ENCODE measurements at places on chromosomes 1 and 21.
A peak's percentile ranks its signal among the peaks of the same experiment; 100 is the strongest.

GRCh38 chr1:154729577-154729976 is 121.6 kb upstream of the ADAR start:
- DNase-seq = no peak

GRCh38 chr1:63198871-63199394 is 123.4 kb upstream of the FOXD3 start:
- DNase-seq = no peak

DNA sequence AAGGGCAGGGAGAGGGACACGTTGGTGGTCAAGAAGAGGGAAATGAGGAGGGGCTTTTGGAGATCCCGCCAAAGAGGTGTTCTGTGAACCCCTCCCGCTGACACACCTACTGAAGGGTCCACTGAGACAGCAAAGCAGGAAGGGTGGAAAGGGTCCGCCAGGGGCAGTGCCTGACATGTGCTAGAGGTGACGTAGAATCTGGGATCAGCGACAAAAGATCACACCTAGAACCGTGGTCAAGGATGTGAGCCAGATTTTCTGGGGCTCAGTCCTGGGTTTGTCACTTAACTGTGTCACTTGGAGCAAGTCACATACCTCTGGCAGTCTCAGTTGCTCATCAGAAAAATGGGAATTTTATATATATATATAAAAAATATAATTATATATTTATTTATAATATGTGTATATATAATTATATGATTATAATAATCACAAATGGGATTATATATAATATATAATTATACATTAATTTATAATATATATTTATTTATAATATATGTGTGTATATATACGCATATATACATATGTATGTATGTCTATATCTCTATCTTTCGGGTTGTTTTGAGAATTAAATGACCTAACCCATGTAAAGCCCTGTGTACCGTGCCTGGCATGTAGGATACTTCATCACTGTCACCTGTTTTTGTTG is 35.0 kb upstream of the ATP5PO start:
- no peak for DNase-seq

DNA sequence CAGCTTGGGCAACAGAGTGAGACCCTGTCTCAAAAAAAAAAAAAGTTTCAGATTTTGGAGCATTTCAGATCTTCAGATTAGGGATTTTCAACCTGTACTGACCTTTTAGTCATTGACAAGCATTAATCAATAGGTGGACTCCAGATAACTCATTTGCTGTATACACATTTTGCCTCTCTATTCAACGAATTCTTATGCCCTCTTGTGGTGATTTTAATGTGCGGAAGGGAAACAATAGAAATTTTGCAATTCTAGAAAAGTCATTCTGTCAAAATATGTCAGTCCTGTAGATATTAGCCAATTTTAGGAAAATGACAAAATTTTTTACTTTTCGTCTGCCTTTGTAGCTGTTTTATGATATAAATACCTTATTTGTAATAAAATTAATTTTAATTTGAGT is 11.6 kb upstream of the OR2G2 start:
- DNase-seq = no peak

GRCh38 chr1:37883671-37884070 is 24.3 kb upstream of the MTF1 start:
- DNase-seq = no peak

- no peak for DNase-seq
Measured at GRCh38 chr21:42505090-42505726, 8.4 kb upstream of the SLC37A1 start.

- DNase-seq = no peak
Measured at GRCh38 chr1:244096691-244097090, 45.6 kb downstream of the ZBTB18 start.

DNA sequence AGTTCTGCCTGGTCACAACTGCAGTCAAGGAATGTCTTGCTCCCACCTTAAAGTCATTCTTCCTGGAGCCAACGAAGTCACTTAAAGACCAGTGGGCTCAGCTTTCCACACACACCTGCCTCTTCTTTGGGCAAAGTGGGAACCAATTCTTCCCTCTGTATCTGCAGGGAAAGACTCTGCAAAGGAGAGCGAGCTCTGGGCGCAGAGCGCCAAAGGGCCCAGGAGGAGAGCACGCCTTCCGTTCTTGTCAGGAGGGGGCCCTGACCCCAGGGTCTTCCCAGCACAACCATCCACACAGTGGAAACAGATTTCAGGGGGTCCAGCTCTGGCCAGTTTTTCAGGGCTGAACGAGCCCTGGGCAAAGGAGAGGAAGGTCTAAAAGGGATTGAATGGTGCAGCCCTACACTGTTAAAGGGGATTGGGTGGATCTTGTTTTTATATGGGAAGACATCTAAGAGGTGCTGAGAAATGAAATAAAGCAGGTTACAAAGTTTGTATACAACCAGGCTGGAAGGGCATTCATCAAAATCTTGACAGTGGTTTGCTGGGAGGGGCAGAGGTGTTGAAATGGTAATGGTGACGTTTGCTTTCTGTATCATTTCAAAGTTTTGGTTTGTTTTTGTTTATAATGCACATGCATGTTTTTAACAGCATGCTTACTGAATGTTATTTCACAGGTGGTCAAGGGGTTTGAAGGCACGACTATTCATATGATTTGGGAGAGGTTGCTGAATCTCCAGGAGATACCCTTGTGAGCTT is 6.8 kb upstream of the OLIG2 start:
- no peak for DNase-seq

DNA sequence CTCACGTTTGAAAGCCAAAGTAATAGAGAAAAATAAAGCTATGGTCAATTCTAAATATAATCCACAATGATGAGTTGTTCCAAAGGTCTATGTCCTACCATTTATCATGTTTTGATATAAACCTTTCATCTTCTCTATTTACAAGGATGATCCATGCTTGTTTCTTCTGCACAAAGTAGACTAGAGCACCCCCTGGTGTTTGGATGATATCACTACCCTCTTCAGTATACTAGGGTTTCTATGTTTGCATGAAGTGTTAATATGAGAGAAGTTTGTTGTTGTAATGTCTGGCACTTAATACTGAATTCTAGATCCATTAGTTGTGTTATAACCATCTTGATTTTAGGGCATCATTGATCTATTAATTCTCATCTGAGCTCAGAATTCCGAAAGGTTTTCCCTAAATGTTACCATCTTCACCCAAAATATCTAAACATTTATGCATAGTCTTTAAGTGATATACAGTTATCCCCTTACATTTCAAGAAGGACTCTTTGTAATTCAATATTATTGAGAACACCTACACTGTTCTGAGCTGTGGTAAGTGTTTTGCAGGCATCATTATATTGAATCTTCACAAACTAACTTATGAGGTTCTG is 21.1 kb downstream of the CLDN8 start:
- no peak for DNase-seq

- DNase-seq = no peak
Measured at GRCh38 chr1:202268032-202268431, 73.7 kb downstream of the UBE2T start.

- DNase-seq = no peak
Measured at GRCh38 chr1:59198564-59198963, 98.3 kb upstream of the FGGY start.

- no peak for DNase-seq
Measured at GRCh38 chr1:204917802-204918201, 47.1 kb downstream of the NFASC start.

DNA sequence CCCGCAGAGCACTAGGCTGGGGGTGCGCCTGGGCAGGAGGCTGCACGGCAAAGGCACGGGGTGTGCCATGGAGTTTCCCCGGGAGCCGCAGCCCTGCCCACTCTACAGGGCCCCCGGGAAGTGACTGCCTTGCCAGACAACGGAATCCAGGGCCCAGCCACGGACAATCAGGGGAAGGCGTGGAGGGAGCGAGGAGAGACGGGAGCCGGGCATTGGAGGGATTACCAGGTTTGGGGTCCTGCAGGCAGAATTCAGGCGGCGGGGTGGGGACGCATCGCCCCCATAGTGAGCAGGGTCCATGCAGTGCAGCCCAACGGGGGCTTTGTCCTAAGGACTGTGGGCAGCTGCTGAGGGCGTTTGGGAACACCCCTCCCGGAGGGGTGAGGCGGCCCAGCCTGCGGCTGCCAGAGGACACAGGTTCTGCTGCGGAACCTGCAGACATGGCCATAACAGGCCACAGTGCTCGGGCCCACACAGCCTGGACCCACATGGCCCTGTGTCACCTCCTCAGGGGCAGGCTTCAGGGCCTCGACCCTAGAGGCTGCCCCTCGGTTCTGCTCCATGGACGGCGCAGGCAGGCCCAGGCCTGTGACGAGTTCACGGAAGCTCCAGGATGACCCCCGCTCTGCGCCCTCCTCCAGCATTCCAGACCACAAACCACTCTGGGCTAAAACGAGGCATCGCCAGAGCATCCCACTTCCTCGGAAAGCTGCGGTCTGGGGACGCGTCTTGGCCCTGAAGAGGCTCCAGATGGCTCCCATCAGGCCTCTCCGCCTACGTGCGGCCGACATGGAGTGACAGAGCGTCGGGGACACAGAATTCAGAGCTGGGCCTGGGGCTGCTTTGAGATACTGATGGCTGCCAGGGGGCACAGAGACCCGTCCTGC is 54.5 kb downstream of the COL6A1 start:
- DNase-seq = peak; percentile 90

GRCh38 chr1:35173491-35173890 is 19.5 kb downstream of the SFPQ start:
- no peak for DNase-seq

DNA sequence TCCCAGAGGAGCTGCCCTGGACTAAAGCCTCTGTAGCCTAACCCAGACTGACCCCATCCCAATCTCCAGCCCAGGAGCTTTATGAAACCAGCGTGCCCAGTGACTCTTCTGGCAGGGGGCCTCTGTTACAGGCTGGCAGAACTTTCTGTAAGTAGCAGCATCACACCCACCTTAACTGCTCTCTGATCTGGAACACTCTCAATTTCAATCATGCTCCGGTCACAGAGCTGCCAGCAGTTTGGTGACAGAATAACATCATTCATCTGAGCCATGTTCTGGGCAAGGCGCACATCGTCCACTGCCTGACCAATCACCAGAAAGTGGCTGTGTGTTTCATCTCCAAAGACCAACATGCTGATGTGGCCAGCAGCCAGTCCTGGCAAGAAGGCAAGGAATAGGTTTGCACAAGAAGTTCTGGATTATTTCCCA is 14.7 kb downstream of the ADCY10 start:
- DNase-seq = no peak

DNA sequence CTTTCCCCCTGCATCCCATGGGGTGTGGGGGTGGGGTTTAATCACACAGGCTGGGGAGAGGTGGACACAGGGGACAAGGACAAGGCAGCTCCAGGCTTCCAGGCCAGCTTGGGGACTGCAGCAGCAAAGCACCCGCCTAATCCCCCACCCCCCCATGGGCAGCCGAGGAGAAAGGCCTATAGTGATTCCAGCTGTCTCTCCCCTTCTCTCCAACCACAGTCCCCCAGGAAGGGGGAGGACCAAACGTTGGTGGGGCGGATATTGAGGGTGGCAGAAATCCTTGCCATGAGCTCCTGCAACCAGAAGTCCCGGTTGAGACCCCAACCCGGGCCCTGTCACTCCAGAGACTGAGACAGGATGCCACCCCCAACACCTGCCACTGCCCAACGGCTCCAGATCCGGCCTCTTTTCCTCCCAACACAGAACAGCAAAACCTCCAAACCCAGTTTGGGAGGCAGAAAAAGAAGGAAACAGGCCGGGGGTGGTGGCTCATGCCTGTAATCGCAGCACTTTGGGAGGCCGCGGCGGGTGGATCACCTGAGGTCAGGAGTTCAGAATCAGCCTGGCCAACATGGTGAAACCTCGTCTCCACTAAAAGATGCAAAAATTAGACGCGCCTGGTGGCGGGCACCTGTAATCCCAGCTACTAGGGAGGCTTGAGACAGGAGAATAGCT is 1.7 kb downstream of the EPHA2 start:
- DNase-seq = no peak

DNA sequence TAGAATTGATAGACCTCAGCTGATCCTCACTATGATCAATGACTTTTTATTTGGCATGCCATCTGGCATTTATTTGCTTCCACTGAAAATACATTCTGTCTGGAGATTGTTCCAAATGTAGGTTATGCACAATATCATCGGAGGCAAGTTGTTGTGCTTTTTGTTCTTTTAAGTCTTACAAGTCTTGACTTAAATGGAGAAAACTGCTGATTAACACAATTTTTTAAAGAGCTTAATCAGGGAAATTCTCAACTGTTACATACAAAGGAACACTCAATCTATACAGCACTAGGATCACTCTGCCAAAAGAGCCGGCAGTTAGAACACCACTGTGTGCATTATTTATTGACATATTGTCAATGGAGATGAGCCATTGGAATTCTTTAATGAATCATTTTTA is 19.2 kb downstream of the CYYR1 start:
- DNase-seq = no peak

- no peak for DNase-seq
Measured at GRCh38 chr1:113835686-113836290, 23.5 kb upstream of the RSBN1 start.

DNA sequence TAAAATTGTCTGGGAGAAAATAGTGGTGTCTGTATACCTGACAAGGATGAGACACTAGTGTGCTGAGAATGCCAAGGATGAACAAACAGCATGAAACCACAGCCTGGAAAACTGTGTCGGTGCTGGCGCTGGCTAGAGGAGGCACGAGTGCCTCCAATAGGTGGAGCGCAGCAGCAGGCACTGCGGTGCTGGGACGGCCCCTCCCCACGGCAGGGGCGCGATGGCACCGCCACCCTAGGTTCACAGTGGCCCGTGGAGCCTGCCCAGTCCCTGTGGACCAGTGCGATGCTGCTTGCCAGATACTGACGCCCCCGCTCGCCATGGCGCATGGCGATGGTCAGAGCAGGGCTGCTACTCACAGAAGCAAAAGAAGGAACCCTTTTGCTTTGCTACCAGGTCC is 6.8 kb downstream of the CFAP410 start:
- no peak for DNase-seq

GRCh38 chr1:1683104-1683905 is 9.3 kb downstream of the SLC35E2B start:
- DNase-seq = no peak

GRCh38 chr1:96730574-96731298 is 9.2 kb downstream of the PTBP2 start:
- no peak for DNase-seq

DNA sequence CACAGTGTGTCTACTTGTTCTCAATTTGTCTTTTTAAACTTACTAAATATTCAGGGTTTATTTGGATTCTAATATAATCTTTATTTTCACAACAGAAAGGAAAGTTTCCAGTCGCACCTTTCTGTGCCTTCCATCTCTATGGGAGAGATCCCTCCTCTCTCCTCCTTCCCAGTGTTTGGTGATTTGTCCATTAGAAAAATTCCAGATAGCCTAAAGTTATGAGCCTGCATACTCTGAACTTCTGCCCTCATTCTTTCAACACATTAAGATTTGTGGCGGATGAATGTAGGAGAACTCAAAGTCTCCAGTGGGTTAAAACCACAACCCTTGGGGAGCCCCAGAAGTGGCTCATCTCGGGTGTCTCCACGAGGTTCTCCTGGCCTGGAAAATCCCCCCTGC is 3.6 kb downstream of the NHLH2 start:
- no peak for DNase-seq

- DNase-seq = no peak
Measured at GRCh38 chr1:31705080-31705866, 1.5 kb upstream of the COL16A1 start.

- DNase-seq = no peak
Measured at GRCh38 chr1:13702425-13703127, 2.6 kb downstream of the PRDM2 start.

- no peak for DNase-seq
Measured at GRCh38 chr1:201450721-201451291, 18.2 kb downstream of the PHLDA3 start.

All from HFF-Myc (cell line).